ENCODE measurements at places on chromosomes 6 and 20. TPM values are rescaled to one million over a fixed set of nuclear protein-coding genes. Genes with fewer than 3 reads are reported as not detected.

The ZKSCAN4 gene
- total RNA-seq: 4.6 TPM

The UNC5CL gene
- total RNA-seq: 0.43 TPM

The OXT gene
- total RNA-seq: not detected

The SOX12 gene
- 1.9 TPM for total RNA-seq

The SULF2 gene
- total RNA-seq: 210 TPM

The BTN1A1 gene
- not detected for total RNA-seq

The HECA gene
- total RNA-seq: 23.1 TPM

The GABRR2 gene
- total RNA-seq: not detected

The ATAT1 gene
- 3.6 TPM for total RNA-seq

The IL20RA gene
- 17.1 TPM for total RNA-seq

The TMC2 gene
- not detected for total RNA-seq

The FRK gene
- total RNA-seq: 4.8 TPM

The EDEM2 gene
- total RNA-seq: 36.9 TPM

The DPPA5 gene
- not detected for total RNA-seq

The RSPH9 gene
- 0.21 TPM for total RNA-seq

The MROH8 gene
- total RNA-seq: under 0.01 TPM

The RAET1L gene
- total RNA-seq: 2.3 TPM

The EYS gene
- total RNA-seq: under 0.01 TPM

The SEMG1 gene
- not detected for total RNA-seq

The TLDC2 gene
- 0.24 TPM for total RNA-seq

The CLPSL2 gene
- not detected for total RNA-seq

The CST7 gene
- total RNA-seq: not detected

The BPIFB1 gene
- not detected for total RNA-seq

The KHDC1 gene
- total RNA-seq: 0.24 TPM

The STMND1 gene
- total RNA-seq: not detected

The RRAGD gene
- total RNA-seq: 15.4 TPM

The SYS1 gene
- total RNA-seq: 14.1 TPM

The GUCA1A gene
- not detected for total RNA-seq

The PCSK2 gene
- total RNA-seq: not detected

The CD83 gene
- 4.6 TPM for total RNA-seq

The EYA4 gene
- total RNA-seq: 2.9 TPM

The ORC3 gene
- total RNA-seq: 11.3 TPM

The SLC17A9 gene
- total RNA-seq: 0.43 TPM

The NRM gene
- 1.7 TPM for total RNA-seq

The WFDC12 gene
- total RNA-seq: 0.96 TPM

The IP6K3 gene
- not detected for total RNA-seq

The TNFAIP3 gene
- total RNA-seq: 2.1 TPM

The IMPG1 gene
- total RNA-seq: not detected

The EBF4 gene
- total RNA-seq: 1.2 TPM

The NKX2-4 gene
- not detected for total RNA-seq

The UST gene
- total RNA-seq: 27.7 TPM

The C6orf163 gene
- not detected for total RNA-seq

The SPATA25 gene
- 0.72 TPM for total RNA-seq

The POM121L2 gene
- not detected for total RNA-seq

The HLA-DQA1 gene
- not detected for total RNA-seq

The PRSS35 gene
- under 0.01 TPM for total RNA-seq

The C20orf144 gene
- not detected for total RNA-seq

The PAX1 gene
- total RNA-seq: not detected

The KPNA5 gene
- 5.3 TPM for total RNA-seq

The PRDM1 gene
- 2.6 TPM for total RNA-seq
